ENCODE measurements at places on chromosomes 3 and 15.
A peak's percentile ranks its signal among the peaks of the same experiment; 100 is the strongest.

- no peak for DNase-seq
These were observed 22.9 kb downstream of the DNAJB8 start for GRCh38 chr3:128443771-128444170.

DNA sequence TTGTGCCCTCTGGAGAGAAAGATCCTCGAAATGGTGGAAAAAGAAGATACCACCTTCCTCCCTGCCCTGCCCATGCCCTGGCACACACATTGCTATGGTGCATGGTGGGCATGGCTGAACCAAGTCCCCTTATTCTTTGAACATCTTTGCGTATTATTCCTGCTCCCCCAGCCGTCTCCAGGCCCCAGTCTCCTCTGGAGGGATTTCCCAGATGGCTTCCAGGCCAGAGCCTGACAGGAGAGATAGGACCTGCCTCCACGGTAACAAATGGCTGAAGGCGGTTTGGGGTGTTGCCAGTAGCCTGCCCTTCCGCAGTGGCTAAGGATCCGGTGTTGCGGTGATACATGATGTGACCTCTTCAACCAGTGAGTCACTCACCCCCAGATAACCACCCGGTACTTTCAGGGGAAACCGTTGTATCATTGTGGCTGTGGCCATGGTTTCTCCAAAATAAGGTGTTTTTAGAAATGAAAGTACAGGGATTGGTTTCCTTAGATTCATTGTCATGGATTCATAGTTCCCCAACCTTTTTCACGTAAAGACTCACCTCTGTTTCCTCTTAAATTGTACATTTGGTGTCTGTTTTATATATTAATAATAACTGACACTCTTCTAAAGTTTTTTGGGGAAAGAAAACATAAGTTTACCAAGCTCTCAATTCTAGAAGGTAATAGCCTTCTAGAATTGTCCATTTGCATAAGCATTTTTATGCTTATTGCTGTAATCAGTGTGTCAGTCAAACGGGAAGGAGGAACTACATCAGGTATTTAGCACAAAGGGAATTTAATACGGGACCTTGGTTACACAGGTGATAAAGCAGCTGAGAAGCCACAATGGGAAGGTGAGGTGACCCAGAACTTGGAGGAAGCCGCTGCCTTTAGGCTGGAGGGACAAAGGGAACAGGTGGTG lies 25.9 kb downstream of the SMAD3 start:
- peak; percentile 88 for DNase-seq

GRCh38 chr3:34683851-34684250 lies 885.4 kb downstream of the PDCD6IP start:
- no peak for DNase-seq

DNA sequence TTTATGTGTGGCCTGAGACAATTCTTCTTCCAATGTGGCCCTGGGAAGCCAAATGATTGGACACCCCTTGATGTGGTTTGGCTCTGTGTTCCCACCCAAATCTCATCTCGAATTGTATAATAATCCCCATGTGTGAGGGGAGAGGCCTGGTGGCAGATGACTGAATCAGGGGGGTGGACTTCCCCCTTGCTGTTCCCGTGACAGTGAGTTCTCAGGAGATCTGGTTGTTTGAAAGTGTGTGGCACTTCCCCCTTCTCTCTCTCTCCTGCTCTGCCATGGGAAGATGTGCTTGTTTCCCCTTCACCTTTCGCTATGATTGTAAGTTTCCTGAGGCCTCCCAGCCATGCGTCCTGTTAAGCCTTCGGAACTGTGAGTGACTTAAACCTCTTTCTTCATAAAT lies 60.1 kb upstream of the PARL start:
- DNase-seq: no peak

GRCh38 chr3:50486219-50486888 lies 17.1 kb downstream of the CACNA2D2 start:
- no peak for DNase-seq

- DNase-seq: no peak
These were observed 101.6 kb downstream of the CGNL1 start for GRCh38 chr15:57477736-57478522.

DNA sequence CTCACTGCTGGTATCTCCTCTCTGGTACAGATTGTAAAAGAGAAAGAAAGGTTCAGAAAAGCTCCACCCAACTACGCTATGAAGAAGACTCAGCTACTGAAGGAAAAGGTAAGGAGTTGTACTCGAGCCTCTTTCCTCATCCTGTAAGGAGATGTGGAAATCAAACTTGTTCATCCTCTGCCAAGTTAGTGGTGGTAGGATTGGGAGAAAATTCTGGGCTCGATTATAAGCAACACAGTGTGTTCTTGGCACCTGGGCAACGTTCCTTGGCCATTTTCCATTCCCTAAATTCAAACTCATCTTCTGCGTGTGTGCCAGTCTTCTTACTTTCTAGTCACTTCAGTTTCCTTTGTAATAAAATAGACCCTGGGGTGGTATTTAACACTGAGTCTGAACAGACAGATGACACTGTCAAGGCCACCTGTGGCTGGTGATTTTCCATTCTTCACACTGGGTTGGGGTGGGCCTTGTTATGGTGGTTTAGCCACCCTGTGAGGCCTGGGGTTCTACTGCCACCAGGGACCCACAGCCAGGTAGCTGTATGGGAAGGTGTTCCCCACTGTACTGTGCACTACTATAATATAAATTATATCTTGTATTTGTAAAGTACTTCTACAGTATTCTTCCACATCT lies 17.1 kb upstream of the ITPKA start:
- DNase-seq: no peak

GRCh38 chr3:119297169-119297568 lies 3.0 kb downstream of the ARHGAP31 start:
- DNase-seq: no peak

DNA sequence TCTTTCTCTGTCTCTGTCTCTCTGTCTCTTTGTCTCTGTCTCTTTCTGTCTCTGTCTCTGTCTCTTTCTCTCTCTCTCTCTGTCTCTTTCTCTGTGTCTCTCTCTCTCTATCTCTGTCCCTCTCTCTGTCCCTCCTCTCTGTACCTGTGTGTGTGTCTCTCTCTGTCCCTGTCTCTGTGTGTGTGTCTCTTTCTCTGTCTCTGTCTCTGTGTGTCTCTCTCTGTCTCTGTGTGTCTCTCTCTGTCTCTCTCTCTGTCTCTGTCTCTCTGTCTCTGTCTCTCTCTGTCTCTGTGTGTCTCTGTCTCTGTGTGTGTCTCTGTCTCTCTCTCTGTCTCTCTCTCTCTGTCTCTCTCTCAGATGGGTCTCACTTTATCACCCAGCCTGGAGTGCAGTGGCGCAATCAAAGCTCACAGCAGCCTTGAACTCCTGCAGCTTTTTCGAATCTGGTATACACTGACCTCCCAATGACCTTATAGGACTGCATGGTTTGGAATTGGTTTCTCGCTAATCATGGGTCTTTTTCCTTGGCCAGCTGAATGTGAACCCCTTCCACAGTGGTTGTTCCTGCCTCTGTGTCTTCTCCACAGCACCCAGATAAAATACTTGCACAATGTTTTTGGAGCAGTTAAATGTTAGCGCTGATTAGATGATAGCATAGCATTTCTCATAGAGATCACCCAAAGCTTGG lies 102.6 kb upstream of the KLHL25 start:
- DNase-seq: no peak

GRCh38 chr15:47442371-47442770 lies 274.9 kb upstream of the SEMA6D start:
- DNase-seq: no peak

DNA sequence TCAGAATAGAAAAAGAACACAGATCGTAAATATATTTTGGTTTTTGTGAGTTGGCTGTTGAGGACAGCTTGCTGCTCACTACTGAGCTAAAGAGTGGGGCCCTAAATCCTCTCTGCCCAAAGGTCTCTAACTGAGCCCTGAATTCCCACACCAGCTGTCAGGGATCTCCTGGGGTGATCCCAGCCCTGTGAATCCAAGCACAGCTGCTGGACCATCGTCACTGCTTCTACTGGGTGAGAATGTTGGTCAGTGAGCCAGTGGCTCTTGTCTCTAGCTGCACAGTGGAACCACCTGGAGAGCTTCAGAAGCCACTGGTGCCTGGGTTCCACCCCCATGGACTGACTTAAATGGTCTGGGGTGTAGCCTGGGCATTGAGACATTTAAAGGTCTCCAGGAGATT lies 90.5 kb upstream of the IL12A start:
- DNase-seq: no peak

- no peak for DNase-seq
These were observed 3.0 kb downstream of the XIRP1 start for GRCh38 chr3:39189150-39189958.

- DNase-seq: no peak
These were observed 14.4 kb downstream of the CGGBP1 start for GRCh38 chr3:88044411-88044810.

DNA sequence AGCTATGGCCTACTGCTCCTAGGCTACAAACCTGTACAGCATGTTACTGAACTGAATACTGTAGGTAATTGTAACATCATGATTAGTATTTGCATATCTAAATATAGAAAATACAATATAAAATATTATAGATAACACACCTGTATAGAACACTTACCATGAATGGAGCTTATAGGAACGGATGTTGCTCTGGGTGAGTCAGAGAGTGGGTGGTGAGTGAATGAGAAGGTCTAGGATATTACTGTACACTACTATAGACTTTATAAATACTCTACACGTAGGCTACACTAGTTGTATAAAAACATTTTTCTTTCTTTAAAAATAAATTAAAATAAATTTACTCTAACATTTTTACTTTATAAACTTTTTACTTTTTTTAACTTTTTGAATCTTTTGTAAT lies 224.0 kb upstream of the CBLB start:
- no peak for DNase-seq

DNA sequence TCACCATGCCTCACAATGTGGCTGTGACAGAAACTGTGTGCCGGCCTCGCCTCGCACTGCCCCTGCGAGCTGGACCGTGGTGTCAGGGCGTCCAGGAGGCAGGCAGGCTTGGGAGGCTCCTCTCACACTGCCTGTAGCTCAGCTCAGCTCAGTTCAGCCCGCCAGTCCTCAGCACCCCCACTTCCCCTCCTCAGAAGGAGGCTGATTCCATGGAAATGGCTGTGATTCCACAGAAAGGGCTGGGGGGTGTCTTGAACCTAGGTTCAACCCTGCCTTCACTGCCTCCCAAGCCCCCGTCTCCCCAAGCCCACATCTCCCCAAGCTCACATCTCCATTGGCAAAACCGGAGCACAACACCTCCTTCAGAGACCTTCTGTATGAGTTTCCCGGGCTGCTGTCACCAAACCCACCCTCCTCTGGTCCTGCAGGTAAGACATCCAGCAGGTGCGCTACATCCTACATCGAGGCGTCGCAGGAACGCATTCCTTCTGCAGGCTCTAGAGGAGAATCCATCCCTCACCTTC lies 94.0 kb downstream of the OCA2 start:
- DNase-seq: no peak

- DNase-seq: no peak
These were observed 33.0 kb upstream of the ANKDD1A start for GRCh38 chr15:64878705-64879104.

DNA sequence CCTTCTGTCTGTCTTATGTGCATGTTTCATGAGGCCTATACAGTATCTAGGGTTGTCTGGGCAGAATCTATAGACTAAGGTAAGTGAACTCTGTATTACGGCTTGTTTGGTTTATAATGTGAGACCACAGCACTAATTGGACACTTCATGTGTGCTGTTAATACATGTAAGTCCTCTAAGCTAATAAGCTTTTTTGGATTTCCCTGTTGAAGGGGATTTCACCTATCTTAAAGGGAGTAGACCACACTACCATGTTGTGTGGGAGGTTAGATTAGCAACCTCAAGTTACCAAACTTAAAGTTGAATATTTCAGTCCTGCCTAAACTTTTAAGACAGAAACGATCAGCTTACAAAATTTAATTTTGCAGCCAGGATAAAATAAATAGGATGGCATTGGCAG lies 189.8 kb upstream of the GOLIM4 start:
- no peak for DNase-seq

DNA sequence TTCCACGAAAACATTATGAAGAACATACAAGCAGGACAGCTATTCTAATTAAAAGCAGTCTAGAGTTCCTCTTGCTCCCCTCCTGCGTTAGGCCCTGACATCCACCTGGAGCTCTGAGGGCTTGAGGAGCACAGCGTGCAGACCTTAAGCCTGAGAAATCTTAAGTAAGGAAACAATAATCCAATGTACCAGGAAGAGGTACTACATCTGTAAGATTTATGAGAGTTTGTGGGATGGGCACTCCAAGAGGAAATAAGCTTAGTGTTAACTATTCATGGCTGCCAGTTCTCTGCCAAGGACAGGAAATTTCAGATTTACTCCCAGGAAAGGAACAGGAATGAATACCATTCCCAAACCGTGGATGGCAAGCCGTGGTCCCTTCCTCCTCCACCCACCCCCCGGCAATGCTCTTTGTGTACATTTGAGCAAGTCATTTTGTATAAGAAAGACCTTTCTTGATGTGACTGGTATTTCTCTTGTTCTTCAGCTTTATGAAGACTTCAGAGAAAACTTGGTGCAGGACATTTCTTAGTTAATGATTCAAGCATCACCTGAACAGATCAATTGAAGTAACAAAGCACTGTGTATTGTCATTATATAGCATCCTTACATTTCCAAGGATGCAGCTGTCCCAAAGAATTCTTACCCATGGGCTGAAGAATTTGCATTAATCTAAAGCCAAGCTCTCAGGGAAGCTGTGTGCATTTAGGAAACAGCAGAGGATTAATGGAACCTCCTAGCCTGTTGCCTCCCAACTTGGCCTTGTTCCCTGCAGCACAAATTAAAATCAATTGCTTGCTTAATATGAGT lies 28.8 kb upstream of the VILL start:
- no peak for DNase-seq

DNA sequence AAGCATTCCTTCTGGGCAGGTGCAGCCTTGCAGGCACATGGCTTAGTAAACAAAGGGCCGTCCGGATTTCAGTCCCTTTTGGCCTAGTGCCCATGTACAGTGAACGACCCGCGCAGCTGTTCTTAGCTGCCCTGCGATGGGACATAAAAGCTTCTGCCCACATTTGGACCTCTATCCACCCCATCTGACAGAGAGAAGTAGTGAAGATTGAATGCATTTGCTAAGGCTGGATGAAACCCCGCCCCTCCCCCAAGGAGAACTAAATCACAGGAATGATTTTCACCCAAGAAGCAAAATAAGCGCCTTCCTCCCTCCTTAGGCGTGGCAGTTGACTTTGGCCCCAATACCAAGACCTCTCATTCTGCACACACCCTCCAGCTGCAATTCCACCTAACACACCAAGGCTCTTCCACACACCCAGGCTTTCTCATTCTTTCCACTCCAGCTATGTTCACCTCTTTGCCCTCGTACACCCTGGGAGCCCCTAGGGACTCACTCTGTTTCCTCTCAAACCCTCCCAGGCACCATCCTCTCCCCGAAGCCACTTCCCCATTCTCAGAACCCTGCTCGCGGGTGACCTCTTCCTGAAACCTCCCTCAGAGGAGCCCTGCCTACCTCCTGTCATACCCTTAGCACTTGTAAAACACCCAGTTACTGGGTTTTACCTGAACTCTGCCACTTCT lies 14.1 kb upstream of the HRH1 start:
- DNase-seq: peak; percentile 10

DNA sequence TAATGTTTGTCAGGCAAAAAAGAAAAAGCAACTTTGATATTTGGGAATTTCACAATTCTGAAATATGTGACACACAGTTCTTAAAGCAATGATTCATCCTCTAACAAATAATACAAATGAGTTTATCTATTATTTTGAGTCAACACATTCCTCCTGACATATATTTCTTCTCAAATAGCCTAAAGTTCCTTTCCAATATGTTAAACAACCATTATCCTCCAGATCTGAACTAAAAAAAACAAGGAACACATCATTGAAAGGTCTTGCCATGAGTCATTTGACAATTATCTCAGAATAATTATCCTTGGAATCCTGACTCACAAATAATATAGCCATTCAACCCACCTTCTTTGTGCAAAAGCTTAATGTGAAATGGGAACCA lies 208.7 kb upstream of the CDIN1 start:
- no peak for DNase-seq

- DNase-seq: no peak
These were observed 10.2 kb downstream of the CDCP1 start for GRCh38 chr3:45135959-45136358.
